Small intestine (tissue), 16 donors: ENCODE measurements at places on chromosomes 2 and 18. TPM values are rescaled to one million over a fixed set of nuclear protein-coding genes. Genes with fewer than 3 reads are reported as not detected.

GRCh38 chr2:509888-510287, 167.3 kb downstream of the TMEM18 start:
- no peaks in the 10 kb centered on the region for H3K36me3 ChIP-seq
- no peak for DNase-seq
- H3K4me1 ChIP-seq: no peaks in the 10 kb centered on the region
- H3K27me3 ChIP-seq: no peaks in the 10 kb centered on the region
- H3K4me3 ChIP-seq: no peak overlapping the region
- H3K27ac ChIP-seq: no peak overlapping the region

DNA sequence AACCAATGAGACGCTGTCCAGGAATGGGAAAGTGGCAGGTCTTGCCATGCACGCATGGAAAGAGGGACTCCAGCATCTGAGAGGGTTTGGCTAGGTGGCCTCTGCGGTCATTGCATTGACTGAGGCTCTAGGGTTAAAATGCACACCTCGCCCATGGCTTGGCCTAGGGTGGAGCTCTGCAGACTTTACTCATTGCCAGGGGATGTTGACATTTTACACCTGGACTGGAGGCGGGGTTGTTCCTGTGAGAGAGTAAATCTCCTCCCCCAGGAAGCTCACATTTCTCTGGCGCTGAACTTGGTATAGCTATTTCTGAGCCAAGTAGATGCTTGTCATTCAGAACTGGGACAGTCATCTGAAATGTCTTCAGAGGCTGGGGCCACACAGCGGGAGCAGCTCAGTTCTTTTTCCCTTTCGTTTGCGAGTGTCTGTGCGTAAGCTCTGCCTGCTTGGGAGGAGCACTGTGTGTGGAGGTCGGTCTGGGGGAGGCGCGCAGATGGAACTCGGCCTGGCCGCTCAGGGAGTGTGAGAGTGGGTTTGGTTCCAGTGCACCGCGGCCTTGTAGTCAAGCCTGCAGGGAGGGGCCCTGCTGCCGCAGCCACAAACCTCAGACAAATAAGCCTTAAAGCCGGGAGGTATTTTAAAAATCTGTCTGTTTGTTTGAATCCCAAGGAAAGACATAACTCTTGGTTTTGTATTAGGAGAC, 76.5 kb downstream of the LPIN1 start:
- H3K4me3 ChIP-seq: no peak overlapping the region
- peak; percentile 42 for DNase-seq
- no peak overlapping the region for H3K27ac ChIP-seq
- H3K36me3 ChIP-seq: peaks cover 13% of the 10 kb centered on the region
- no peaks in the 10 kb centered on the region for H3K4me1 ChIP-seq
- no peaks in the 10 kb centered on the region for H3K27me3 ChIP-seq

Gene KYNU
- 1.9 TPM for polyA plus RNA-seq

Gene STPG4
- 0.12 TPM for polyA plus RNA-seq

- H3K4me1 ChIP-seq: peaks cover 7% of the 10 kb centered on the region
- H3K36me3 ChIP-seq: peaks cover 27% of the 10 kb centered on the region
- no peaks in the 10 kb centered on the region for H3K27me3 ChIP-seq
- no peak overlapping the region for H3K4me3 ChIP-seq
Observed at GRCh38 chr2:38743672-38744398, 7.3 kb downstream of the SRSF7 start.

DNA sequence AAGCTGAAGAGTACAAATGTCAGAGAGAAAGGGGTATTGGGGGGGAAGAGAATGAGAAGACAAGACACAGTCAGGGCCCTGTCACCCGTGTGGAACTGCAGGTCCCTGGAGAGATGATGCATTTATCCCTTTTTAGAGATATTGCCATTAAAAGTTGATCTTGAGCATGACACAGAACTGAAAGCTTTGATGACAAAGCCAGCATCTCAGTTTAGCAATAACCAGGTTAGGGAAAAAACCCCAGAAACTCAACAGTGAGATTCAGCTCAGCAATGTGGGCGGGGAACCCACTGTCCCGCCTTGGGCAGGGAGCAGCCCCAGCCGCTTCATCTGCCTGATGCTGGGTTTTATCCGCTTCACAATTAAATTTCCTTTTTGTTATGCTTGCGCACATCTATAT, 181.1 kb downstream of the NEDD4L start:
- DNase-seq: no peak
- H3K36me3 ChIP-seq: peaks cover 24% of the 10 kb centered on the region
- peaks cover 13% of the 10 kb centered on the region for H3K4me1 ChIP-seq

GRCh38 chr2:224816816-224817215, 100.7 kb upstream of the CCDC195 start:
- no peak overlapping the region for H3K27ac ChIP-seq
- H3K36me3 ChIP-seq: no peaks in the 10 kb centered on the region

DNA sequence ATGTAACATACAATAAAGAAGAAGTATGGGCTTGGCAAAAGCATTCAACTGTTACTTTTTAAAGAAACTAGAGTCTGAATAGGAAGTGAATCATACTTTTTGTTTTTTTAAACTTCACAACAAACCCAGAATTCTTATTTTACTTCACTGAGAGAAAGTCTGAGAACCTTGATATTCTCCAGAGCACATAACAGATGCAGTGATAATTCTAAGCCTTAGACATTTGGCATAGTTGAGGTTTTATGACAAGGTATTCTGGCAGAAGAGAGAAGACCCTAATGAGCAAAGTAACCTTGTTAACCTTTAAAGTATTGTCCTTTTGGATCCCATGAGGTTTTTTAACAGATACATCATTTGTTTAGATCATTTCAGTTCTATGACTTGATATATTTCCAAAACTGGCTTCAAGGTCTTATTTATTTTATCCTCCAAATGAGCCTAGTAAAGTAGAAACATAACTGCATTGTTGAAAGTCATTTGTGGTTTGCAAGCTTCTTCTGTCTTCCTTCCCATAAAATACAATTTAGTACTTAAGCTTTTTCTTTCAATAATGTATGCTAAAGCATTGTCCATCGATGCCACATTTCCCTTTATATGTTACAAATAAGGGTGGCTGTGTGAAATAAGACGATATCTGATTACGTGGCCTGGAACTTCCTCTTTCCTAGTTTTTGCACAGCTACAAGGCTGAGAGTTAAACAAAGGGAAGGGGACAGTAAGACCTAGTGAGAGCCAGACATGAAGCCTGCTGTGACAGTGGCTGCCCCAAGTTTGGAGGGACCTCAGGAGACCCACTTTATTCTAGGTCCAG, 86.1 kb upstream of the ITPRID2 start:
- no peak overlapping the region for H3K27ac ChIP-seq
- H3K36me3 ChIP-seq: no peaks in the 10 kb centered on the region
- no peaks in the 10 kb centered on the region for H3K27me3 ChIP-seq

- no peaks in the 10 kb centered on the region for H3K27me3 ChIP-seq
- H3K27ac ChIP-seq: no peak overlapping the region
- no peak overlapping the region for H3K4me3 ChIP-seq
- H3K4me1 ChIP-seq: no peaks in the 10 kb centered on the region
- no peak for DNase-seq
- no peaks in the 10 kb centered on the region for H3K36me3 ChIP-seq
Observed at GRCh38 chr2:177964892-177965291, 107.7 kb downstream of the PDE11A start.

DNA sequence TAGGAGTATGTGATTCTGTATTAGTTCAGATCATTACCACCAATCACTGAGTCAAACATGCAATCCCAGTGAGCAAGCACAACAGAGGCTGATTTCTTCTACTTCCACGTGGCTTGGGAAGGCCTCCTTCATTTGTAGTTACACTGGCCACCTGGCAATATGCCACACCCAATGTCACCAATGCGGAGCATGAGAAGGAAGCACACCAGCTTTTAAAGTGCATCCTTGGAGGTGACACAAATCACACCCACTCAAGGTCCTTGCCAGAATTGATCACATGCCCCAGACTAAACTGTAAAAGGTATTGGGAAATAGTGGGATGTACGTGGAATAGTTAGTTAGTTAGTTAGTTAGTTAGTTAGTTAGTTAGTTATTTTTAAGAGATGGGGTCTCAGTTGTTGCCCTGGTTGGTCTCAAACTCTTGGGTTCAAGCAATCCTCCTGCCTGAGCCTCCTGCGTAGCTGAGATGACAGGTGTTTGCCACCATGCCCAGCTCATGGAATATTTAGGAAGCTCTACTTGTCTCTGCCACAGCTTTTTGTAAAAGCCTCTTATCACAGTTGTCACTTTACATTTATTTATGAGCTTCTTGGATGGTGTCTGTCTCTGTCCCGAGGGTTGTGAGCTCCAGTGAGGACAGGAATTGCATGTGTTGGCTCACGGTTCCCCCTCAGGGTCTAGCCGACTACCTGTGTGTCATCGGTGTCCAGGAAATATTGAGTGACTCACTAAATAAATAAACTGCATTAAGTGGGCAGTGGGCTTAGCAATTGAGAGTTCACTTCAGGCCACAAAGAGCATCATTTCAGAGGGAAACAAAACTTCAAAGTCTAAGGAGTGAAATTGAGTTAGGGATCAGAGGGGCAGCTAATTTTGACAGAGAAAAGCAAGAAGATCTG, 28.1 kb upstream of the CAB39 start:
- H3K4me1 ChIP-seq: no peaks in the 10 kb centered on the region
- no peak overlapping the region for H3K4me3 ChIP-seq
- no peaks in the 10 kb centered on the region for H3K27me3 ChIP-seq
- no peak overlapping the region for H3K27ac ChIP-seq
- H3K36me3 ChIP-seq: no peaks in the 10 kb centered on the region
- DNase-seq: peak; percentile 46

GRCh38 chr18:69161383-69162028, 239.2 kb upstream of the DOK6 start:
- H3K27ac ChIP-seq: no peak overlapping the region
- H3K27me3 ChIP-seq: no peaks in the 10 kb centered on the region
- no peaks in the 10 kb centered on the region for H3K4me1 ChIP-seq
- H3K4me3 ChIP-seq: no peak overlapping the region

Gene RBM44
- 0.12 TPM for polyA plus RNA-seq

Gene DYNAP
- polyA plus RNA-seq: 0.18 TPM

DNA sequence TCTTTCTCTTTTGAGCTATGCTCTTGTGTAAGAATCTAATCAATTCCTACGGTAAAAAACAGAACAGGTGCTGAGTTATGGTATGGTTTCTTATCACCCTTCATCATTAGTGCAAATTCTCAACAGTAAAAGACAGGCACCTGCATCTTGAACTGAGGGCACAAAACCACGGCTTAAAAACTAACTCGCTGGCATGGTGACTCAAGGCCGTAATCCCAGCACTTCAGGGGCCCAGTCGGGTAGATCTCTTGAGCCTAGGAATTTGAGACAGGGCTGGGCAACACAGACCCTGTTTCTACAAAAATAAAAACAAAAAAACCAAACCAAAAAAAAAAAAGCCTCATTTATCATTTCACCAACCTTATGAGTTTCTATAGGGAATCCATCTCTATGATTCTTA, 33.3 kb downstream of the THAP4 start:
- H3K36me3 ChIP-seq: peaks cover 13% of the 10 kb centered on the region
- H3K27ac ChIP-seq: no peak overlapping the region
- peak; percentile 20 for DNase-seq
- no peaks in the 10 kb centered on the region for H3K27me3 ChIP-seq
- no peaks in the 10 kb centered on the region for H3K4me1 ChIP-seq
- H3K4me3 ChIP-seq: no peak overlapping the region

GRCh38 chr2:191314697-191315364, 69.6 kb downstream of the MYO1B start:
- no peak overlapping the region for H3K4me3 ChIP-seq
- no peak overlapping the region for H3K27ac ChIP-seq
- H3K4me1 ChIP-seq: peaks cover 14% of the 10 kb centered on the region
- H3K27me3 ChIP-seq: no peaks in the 10 kb centered on the region

- no peaks in the 10 kb centered on the region for H3K27me3 ChIP-seq
- peaks cover 28% of the 10 kb centered on the region for H3K4me1 ChIP-seq
- H3K4me3 ChIP-seq: no peak overlapping the region
Observed at GRCh38 chr2:227511239-227511930, 39.4 kb downstream of the AGFG1 start.

DNA sequence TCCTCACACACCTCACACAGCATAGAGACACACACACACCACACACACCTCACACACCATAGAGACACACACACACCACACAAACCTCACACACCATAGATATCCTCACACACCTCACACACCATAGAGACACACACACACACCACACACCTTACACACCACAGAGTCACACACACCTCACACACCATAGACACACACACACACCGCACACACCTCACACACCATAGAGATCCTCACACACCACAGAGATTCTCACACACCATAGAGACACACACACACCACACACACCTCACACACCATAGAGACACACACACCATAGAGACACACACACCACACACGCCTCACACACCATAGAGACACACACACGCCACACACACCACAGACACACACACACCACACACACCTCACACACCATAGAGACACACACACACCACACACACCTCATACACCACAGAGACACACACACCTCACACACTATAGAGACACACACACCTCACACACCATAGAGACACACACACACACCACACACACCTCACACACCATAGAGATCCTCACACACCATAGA, 270.6 kb downstream of the CYRIA start:
- H3K36me3 ChIP-seq: no peaks in the 10 kb centered on the region
- no peak overlapping the region for H3K27ac ChIP-seq
- H3K4me3 ChIP-seq: no peak overlapping the region
- H3K4me1 ChIP-seq: no peaks in the 10 kb centered on the region
- DNase-seq: no peak
